CD4-positive, alpha-beta T cell treated with Interleukin-10 for 1 hour (primary cell): ENCODE measurements at places on chromosomes 5 and 9.

DNA sequence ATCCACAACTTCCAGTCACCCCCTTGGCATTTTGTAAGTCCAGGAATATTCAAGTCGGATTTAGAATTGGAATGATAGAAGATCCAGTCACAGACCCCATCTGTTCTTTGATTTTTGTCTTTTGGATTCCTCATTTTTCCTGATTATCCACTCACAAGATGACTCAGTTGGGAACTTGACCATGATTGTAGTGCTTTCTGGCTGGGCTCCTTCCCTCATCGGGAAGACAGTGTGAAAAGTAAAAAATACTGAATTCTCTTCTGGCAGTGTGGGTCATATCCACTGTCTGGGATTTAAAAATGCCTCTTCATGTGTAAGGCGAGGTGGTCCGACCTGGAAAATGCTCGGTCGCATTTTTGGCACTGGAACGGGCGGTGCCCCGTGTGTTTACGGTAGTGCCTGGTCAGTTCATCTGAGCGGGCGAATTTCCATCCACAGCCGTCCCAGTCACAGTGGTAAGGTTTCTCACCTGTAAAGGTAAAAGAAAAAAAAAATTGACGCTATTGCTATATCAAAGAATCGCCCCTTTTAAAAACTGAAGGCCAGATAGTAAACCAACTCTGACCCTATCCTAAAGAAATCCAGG, 4.0 kb downstream of the KLF4 start:
- DNase-seq = no peak

- no peak for DNase-seq
These were observed 4.5 kb downstream of the BRD9 start for GRCh38 chr5:887947-888637.

- no peak for DNase-seq
These were observed 150.0 kb downstream of the COL23A1 start for GRCh38 chr5:178440181-178440580.

GRCh38 chr5:123594434-123594833, 82.5 kb downstream of the CSNK1G3 start:
- no peak for DNase-seq

GRCh38 chr5:92353107-92354030, 970.3 kb upstream of the ARRDC3 start:
- DNase-seq = no peak

- DNase-seq = peak; percentile 73
These were observed 621 bp downstream of the SEC16A start for GRCh38 chr9:136482046-136482792.

DNA sequence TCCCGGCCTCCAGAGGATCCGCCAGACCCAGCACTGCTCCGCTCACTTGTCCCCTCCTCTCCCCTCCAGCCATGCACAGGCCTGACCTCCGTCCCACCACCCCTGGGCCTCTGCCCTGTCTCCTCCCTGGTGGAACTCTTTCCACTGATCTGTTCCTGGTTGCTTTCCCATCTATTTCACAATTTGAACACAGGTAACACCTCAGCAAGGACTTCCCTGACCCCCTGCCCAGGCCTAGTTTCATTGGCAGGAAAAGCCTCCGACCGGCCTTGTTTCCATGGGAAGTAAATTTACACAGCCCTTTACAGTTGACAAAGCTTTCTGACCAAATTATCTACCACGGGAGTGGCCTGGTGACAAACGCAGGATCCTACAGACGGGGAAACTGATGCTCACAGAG, 14.8 kb downstream of the QSOX2 start:
- no peak for DNase-seq

DNA sequence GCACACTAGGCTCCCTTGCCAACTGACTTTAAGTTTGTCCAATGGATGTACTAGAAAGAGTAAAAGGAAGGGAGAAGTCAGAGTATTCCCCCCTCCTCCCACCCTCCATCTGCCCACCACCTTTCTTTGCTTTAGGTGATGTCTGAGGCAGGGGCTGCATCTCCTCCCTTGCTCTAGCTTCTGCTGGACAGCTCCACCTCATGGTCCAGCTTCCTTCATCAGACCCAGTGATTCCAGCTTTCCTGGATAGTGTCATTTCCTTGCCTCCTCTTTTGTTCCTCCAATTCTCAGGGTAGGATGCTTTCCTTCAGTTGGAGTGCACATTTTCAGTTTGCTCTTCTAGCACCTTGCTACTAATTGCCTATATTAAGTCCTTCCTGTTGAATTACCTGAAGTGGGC, 67.4 kb downstream of the RAD23B start:
- DNase-seq = no peak

GRCh38 chr5:11528720-11529119, 375.5 kb downstream of the CTNND2 start:
- no peak for DNase-seq

DNA sequence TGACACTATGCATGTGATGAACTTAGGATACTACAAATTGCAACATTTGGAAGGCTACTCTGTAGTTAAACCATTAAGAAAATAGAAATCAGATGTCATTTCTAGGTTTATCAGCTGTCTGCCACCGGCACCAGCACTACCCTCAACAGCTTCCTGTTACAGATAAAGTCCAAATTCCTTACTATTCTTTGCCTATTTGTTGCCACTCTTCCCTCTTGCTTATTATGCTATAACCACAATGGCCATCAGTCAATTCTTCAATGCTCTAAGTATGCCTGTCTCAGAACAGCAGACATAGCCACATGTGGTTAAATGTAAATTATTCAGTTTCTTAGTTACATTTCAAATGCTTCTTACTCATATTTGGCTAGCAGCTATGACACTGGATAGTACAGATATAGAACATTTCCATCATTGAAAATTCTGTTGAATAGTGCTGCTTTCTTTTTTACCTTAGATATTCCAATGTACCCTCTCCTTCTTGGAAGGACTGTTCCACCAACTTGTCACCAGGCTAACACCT, 21.0 kb downstream of the DHX29 start:
- no peak for DNase-seq

- DNase-seq = no peak
These were observed 2.7 kb downstream of the ENHO start for GRCh38 chr9:34520096-34520495.

DNA sequence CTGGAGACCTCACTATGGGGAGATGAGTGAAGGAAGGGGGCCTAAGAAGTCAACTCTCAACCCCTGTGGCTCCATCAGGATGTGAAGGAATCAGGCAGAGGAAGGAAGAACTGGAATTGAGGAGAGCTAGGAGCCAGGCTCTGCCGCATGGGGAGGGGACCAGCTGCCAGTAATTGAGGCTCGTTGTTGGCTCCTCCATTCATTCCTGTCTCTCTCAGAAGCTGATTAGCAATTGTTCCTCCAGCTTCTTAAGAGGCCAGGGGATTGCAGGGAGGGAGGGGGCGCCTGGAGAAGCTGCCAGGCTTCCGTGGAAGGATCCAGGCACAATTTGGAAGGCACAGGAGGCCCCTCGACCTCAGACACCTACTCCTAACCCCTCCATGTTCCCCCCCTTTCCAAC, 20.5 kb upstream of the TTLL11 start:
- no peak for DNase-seq

DNA sequence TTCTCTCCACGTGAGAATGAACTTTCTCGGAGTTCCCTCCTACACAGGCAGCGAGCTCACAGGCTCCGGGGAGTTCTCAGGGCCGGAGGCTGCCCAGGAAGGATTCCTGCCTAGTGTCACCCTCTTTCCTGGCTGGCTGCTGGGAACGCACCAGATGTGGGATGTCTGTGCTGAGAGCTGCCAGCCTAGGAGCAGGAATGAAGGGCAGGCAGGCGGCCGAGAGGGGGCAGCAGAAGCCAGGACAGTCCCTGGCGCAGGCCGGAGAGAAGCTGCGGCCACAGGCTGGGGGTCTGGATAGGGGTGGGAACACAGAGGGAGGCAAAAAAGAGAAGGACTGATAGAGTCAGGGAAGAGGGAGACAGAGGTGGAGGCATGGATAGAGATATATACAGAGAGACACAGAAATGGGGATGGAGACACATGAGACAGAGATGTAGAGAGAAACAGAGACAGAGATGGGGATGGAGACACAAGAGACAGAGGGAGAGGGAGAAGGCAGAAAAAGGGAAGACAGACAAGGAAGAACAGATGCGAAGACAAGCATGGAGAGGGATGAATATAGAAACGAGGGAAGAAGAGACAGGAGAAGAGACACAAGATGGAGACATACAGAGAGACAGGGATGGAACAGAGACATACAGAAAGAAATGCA, 25.3 kb upstream of the ENHO start:
- peak; percentile 29 for DNase-seq

GRCh38 chr5:151264113-151264512, 11.1 kb downstream of the GM2A start:
- no peak for DNase-seq

DNA sequence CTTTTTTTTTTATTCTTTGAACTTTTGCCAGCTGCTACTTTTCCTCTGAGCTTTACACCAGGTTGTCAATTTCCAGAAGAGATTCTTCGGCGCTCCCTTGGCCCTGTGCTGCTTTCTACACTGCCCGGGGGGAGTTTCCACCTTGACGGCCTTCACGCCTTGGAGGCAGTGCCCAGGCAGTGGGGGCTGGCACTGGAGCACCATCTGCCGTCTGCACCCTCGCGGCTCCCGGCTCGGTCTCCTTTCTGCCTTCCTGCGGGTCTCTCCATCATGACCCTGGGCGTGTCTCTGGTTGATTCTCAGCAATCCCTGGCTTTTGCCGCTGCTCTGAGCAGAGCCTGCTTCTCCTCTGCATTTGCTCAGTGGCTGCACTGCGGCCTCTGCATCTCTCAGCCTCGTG, 2.9 kb downstream of the SLC6A18 start:
- DNase-seq = no peak

- DNase-seq = no peak
These were observed 4.8 kb downstream of the IL9 start for GRCh38 chr5:135890867-135891266.

DNA sequence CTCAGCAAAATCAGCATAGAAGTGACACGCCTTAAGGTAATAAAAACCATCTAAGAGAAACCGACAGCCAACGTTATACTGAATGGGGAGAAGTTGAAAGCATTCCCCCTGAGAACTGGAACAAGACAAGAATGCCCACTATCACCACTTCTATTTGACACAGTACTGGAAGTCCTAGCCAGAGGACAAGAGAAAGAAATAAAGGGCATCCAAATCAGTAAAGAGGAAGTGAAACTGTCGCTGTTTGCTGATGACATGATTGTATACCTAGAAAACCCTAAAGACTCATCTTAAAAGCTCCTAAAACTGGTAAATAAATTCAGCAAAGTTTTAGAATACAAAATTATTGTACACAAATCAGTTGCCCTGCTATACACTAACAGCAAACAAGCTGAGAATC, 393.3 kb downstream of the KIF4B start:
- DNase-seq = no peak

- DNase-seq = no peak
These were observed 14.4 kb downstream of the NINJ1 start for GRCh38 chr9:93119703-93119952.

DNA sequence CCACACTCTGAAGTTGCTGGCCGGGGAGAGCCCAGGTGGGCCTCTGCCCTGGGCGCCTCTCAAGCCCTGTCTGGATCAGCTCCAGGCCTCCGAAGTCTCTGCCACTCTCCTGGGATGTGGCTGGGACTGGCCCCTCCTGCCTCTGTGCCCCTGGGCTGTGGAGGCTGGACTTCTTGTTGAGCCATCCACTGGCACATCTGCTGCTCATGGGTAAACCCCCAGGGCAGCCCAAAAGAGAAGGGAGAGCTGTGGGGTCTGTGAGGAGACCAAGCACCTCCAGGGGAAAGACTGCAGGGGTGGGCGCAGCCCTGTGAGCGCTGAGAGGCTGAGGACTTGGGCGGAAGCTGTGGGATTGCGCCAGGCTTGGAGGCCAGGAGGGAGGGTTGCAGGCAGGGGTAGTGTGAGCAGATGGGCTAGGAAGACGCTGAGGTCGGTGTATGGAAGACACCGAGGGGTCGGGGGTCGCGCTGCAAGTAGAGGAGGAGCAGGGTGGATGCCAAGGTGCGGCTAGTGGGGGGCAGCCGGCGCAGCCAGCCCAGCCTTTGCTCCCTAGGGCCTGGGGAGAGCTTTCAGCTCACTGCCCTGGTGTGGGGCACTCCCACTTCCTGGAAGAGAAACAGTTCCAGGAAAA, 118.1 kb downstream of the WNK2 start:
- DNase-seq = no peak

- DNase-seq = no peak
These were observed 161.8 kb downstream of the CAVIN4 start for GRCh38 chr9:100739666-100740065.
